ENCODE measurements at places on chromosomes 4 and X. TPM values are rescaled to one million over a fixed set of nuclear protein-coding genes. Genes with fewer than 3 reads are reported as not detected.

DNA sequence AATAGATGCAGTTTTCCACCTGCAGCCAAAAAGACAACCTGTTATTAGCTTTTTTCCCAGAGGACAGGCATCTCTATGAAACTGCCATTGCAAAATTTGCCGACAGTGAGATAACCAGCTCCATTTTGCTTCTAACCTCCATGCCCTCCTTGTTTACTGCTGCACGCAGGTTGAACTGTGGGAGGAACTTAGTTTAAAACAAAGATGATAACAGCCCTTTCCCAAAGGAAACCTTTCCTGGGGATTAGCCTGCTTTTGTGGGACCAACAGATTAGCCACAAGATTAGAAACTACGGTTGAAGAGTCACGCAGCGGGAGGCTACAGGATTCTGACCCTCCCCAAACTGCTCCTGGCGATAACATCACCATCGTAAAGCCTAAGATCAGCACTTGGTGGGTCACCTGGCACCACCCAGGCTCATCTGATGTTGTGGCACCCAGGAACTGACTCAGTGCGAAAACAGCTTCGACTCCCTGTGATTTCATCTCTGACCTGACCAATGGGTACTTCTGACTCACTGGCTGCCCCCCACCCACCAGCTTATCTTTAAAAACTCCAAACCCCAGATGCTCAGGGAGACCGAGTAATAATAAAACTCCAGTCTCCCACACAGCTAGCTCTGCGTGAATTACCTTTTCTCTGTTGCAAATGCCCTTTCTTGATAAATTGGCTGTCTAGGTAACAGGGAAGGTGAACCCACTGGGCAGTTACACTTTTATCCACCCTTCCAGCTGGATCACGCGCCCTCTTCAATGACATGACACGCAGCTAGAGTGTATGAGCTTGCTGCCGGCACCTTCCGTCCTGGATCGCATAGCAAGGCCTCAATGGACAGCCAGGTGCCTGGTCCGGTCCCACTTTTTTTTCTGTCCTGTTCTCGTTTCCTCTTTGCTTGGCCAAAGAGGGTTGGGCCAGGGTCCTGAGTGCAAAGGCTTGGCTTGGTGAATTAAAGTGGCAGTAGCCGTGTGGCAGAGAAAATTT, 27.2 kb downstream of the NOP14 start:
- DNase-seq, result no peak

- DNase-seq, result no peak
Measured at GRCh38 chr4:175729665-175730064, 82.4 kb downstream of the GPM6A start.

GRCh38 chr4:15197005-15197404, 194.7 kb downstream of the CPEB2 start:
- no peak for DNase-seq

DNA sequence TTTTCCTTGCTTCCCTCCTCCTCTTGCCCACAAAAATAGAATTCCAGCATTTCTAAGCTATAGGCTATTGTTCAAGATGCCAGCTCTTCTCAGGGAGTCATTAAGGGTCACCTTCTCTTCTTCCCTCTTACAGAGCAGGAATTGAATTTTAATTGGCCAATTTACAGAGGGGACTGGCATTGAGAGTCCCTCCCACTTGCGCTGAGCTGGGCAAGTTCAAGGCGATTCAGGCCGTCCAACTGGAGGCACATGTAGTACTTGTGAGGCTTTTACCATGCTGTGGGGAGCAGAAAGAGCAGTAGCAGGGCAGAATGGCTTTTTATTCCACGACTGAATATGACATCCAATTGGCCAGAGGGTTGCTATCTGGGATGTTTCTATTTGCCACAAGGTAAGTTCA, 181.9 kb downstream of the SOWAHB start:
- no peak for DNase-seq

DNA sequence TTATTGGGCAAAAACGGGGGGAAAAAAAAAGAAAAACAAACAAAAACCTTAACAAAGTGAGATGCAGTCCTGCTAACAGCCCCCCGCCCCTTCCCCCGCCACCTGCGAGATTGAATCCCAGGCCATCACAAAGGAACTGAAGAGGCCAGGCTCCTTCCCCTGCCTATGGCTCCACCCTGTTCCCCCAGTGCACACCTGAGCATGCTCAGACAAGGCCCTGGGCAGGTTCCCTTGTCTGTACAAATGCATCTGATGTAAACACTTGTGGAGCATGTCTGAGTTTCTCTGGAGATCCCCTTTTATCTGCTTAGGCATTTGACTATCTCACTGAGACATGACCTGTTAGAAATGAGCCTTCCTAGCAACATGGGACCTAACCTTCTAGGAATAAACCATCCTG, 983.7 kb upstream of the PABPC4L start:
- no peak for DNase-seq

GRCh38 chr4:26052663-26053541, 138.9 kb downstream of the SMIM20 start:
- DNase-seq, result no peak

- DNase-seq, result no peak
Measured at GRCh38 chr4:170465429-170465828, 375.7 kb upstream of the AADAT start.

- no peak for DNase-seq
Measured at GRCh38 chrX:136636121-136636520, 11.8 kb upstream of the CD40LG start.

DNA sequence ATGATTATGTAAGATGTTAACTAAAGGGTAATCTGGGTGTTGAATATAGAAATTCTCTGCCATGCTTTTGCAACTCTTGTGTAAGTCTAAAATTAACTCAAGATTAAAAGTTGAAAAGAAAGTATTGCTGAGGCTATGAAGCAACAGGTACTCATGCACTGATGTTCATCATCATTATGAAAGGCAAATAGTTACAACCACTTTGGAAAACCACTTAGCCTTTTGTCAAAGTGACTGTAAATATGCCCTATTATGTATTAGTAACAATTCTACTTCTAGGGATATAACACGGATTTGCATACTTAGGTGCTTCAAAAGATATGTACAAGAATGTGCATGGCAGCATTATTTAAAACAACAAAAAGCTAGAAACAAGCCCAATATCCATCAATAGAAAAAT, 227.8 kb upstream of the CXXC4 start:
- no peak for DNase-seq

GRCh38 chrX:136354201-136354600, 53.4 kb downstream of the ADGRG4 start:
- no peak for DNase-seq

DNA sequence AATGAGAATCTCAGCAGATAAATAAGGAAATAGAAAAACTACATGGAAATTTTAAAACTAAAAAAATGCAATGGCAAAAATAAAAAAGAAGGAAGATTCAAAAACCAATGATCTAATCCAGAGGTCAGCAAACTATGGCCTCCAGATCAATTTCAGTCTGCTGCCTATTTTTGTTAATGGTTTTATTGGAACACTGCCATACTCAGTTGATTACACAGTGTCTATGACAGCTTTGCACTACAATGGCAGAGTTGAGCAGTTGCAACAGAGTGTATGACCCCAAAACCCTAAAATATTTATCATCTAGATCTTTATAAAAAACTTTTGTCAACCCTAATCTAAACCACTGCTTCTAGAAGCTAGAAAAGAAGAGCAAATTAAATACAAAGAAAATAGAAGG, 170.3 kb downstream of the RAB28 start:
- DNase-seq, result no peak

- no peak for DNase-seq
Measured at GRCh38 chrX:45811326-45811725, 610.6 kb upstream of the DIPK2B start.

DNA sequence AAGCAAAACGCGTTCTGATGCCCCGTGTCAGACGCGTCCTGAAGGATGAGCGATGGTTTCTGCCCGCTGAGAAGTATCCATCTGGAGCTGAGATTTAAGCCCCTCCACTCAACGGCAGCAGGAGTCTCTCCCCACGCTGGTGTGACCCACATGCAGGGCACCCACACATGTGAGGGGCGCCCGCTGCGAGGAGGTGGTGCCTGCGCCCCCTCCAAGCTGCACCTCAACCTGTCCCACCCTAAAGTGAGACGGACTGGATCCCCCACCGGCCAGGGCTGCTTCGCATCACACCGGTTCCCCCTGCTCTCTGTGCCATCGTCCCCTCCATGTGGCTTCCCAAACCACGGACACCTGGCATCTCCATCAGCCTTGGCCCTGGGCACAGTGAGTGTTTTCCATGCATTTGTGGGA, 4.5 kb upstream of the PDE6B start:
- DNase-seq, result no peak

DNA sequence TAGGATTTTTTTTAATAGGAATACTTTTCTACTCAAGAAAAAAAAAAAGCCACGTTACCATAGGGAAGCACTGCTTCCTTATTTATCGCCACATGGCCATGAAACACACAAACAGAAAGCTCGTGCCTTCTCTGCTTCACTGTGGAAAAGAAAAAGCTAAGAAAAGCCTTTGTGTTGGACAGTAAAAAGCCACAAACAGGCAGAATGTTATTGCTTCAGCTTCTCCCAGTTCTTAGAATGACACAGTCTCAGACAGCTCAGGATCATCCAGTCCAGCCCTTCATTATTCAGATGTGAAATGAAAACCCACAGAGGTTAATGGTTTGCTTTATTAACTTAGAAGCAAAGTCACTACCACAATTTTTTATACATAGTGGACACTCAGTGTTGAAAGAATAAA, 181.6 kb upstream of the NOCT start:
- no peak for DNase-seq

DNA sequence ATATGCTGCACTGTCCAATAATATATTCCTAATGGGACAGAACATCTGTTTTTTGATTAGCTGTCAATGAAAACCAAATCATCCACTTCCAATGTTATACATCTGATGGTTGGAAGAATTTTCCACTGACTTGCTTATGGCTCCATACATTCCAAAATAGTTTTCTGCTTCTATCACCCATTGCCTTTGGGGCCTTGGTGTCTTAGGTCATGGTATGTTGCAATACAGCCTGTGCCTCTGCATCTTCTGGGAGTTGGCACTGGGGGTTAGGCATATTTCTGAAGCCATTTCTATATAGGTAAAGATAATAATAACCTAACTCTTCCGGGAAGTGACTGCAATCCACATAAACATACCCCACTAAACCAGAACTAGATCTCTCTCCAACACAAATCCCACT, 53.2 kb upstream of the NR3C2 start:
- no peak for DNase-seq

GRCh38 chr4:182225257-182225852, 17.8 kb upstream of the TENM3 start:
- DNase-seq, result no peak

DNA sequence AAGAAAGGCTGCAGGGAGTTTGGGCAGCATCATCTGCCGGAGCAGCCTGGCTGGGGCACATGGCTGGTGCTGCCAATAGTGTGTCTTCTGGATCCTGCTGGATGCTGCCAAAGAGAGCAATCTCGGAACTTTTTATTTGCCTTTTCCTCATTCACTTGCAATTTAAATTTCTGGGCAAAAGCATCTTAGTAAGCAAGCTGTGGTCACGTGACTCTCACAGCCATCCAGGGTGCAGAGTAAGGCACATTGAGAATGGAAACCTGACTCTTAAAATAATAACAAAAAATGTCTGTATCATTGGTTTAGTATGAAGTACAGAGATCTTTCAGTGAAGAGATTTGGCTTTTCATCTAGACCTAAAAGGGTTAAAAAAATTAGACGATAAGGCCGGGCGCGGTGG, 910.3 kb downstream of the STIM2 start:
- no peak for DNase-seq

DNA sequence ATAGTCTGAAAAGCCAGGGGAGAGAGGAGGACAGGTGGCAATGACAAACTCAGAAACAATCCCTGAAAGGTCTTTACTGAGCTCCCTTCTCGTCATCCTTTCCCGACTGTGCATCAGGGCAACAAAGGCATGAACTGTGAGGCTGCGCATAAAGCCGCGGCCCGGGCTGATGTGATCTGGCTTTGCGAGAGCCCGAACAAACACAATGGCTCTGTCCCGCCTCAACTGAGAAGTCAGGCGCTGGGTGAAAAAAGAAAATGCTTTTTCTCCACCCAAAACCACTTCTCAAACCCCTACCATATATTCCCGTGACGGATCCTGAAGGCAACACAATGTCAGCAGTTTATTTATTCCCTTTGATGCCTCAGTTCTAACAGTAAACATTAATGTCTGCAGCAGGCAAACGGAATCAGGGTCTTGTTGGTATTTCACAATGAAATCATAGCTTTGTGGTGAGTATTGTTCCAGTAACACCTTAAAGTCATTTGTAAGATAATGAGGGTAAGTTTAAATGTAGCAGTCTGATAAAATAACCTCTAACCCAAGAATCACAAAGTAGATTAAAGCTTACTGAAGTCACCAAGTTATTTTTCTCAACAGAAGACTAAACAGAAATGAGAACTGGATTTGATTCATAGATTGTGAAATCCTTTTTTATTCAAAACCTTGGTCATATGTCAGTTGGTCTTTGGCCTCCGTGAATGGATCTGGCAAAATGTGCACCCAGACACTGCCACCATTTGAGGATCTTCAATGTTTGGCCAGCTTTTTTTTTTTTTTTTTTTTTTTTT, 67.4 kb downstream of the APBB2 start:
- DNase-seq, result no peak

- no peak for DNase-seq
Measured at GRCh38 chr4:24330172-24330571, 254.2 kb downstream of the DHX15 start.

DNA sequence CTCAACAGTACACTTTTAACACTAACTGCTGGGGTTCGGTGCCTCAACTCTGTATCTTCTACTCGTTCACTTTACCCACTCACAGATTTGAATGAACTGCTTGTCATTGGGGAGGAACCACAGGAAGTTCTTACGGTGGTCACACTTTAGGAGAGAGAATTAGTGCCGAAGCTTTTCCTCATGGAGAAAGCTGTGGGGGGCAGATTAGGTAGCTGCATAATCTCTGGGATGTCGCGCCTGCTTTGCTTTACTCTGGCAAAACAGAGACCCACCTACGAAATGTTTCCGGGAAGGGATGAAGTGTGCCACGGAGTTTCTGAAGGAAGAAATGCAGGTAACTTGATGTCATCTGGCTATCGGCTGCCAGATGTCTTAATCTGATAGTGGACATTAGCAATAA, 949.7 kb upstream of the TENM3 start:
- DNase-seq, result no peak

GRCh38 chr4:94803181-94803580, 45.4 kb downstream of the BMPR1B start:
- DNase-seq, result no peak

Gene PPEF2
- polyA plus RNA-seq, result 0.08 TPM

Gene GAGE1
- polyA plus RNA-seq, result not detected

Gene INPP4B
- 17.7 TPM for polyA plus RNA-seq

Gene RASL11B
- 12.1 TPM for polyA plus RNA-seq

Gene UGT2B10
- polyA plus RNA-seq, result 0.71 TPM

Gene HSFX4
- polyA plus RNA-seq, result 0.84 TPM

Gene PRKG2
- polyA plus RNA-seq, result 2.2 TPM

Gene GC
- polyA plus RNA-seq, result 11.8 TPM

Gene MTMR1
- not detected for polyA plus RNA-seq
